ENCODE measurements at places on chromosomes 5 and 9.

GRCh38 chr5:18807256-18808149, 1173.2 kb downstream of the TAF11L14 start:
- no peak for DNase-seq

DNA sequence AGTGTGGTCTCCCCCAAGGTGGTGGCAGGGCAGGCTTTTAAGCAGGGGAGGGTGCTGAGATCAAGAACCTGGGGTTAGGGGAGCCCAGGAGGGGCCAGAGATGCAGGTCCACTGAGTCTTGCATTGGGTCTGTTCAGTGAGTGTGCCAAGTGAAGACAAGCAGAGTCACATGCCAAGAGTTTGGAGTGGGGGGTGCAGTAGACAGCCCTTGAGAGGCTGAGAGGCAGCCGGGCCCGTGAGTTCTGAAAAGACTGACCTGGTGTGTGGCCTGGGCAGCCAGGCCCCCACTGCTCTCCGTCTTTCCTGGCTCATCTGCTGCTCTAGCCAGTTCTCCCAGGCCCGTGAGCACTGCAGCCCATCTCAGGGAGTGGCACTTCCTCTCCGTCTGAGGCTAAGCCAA, 120.0 kb downstream of the DAB2IP start:
- DNase-seq, result no peak

GRCh38 chr5:139759219-139759721, 36.3 kb upstream of the PSD2 start:
- DNase-seq, result no peak

DNA sequence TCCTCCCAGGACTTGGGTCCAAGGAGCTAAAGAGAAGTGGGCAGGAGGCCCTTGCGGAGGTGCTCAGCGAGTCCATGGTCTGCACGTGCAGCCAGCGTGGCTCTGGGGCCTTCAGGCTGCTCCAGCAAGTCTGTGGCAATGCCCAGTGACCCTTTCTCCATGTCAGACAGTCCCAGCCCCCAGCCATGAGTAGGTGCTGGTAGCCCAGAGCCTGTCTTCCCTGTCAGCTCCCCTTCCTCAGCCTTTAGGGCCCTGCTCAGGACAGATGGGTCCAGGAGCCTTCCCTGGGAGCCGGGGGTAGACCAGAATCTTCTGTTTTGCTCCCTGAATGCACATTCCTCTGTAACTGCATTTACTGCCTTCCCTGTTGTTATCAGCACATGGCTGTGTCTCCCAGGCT, 147.2 kb upstream of the IRX2 start:
- DNase-seq, result no peak

DNA sequence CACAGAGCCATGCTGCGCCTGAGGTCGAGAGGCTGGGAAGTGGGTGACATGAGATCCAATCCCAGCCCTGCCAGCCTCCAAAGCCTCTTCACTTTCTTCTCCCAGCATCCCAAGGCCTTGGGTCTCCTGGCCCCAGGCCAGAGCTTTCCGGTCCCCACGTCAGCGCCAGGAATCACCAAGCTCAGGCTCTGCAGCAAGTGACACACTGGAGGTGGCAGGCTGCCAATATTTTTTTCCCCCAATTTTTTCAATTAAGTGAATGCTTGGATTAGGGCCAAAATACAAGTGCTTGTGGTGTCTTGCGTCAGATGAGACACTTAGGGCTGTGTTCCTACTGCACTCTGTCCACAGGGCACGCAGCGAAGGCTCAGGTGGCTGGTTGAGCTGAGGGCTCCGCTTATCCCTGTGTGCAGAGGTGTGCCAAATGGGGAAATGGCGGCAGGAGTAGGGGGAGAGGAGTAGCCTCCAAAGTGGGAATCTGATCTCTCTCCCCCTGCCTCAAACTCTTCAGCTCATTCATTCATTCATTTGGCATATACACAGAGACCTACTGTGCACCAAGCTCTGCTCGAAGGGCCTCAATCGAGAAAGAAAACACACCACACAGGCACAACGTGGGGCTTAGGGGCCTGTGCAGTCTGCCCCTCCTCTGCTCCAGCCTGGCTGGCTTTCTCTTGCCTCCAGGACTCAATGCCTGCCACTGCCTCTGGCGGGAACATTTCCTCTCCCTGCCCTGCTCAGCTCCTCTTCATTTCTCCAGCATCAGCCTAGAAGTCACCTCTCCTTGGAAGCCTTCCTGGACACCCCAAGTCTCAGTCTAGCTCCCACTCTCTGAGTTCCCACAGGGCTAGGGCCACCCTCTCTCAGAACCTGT, 16.6 kb downstream of the SH3PXD2B start:
- no peak for DNase-seq

DNA sequence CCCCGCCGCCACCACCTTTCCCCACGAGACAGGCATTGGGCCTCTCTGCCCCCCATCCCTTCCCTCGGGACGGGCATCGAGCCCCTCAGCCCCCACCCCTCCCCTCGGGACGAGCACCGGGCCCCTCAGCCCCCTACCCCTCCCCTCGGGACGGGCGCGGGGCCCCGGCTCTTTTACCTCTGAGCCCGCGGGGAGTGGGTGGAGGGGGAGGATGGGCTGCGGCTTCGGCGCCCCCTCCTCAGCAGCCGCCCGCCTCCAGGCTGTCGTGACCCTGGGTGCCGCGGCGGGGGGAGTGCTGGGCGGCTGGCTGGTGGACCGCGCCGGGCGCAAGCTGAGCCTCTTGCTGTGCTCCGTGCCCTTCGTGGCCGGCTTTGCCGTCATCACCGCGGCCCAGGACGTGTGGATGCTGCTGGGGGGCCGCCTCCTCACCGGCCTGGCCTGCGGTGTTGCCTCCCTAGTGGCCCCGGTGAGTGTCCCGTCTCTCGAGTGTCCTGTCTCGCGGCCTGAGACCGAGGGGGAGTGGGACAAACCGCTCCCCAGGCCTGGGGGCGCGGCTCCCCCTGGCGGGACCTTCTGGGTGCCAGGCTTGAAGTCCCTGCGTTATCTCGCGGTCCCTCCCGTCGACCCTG, 791 bp downstream of the SLC2A8 start:
- peak; percentile 68 for DNase-seq

- no peak for DNase-seq
Observed at GRCh38 chr9:16352791-16353401, 517.6 kb downstream of the BNC2 start.

GRCh38 chr5:4777435-4777834, 362.7 kb upstream of the ADAMTS16 start:
- no peak for DNase-seq

- no peak for DNase-seq
Observed at GRCh38 chr5:156188016-156188415, 138.9 kb upstream of the SGCD start.

GRCh38 chr5:113518884-113519283, 5.4 kb downstream of the YTHDC2 start:
- no peak for DNase-seq

- peak; percentile 61 for DNase-seq
Observed at GRCh38 chr9:134344068-134344799, 18.0 kb downstream of the RXRA start.

GRCh38 chr5:91586232-91586631, 203.1 kb upstream of the ARRDC3 start:
- no peak for DNase-seq

GRCh38 chr9:13737885-13738284, 458.4 kb upstream of the MPDZ start:
- no peak for DNase-seq

DNA sequence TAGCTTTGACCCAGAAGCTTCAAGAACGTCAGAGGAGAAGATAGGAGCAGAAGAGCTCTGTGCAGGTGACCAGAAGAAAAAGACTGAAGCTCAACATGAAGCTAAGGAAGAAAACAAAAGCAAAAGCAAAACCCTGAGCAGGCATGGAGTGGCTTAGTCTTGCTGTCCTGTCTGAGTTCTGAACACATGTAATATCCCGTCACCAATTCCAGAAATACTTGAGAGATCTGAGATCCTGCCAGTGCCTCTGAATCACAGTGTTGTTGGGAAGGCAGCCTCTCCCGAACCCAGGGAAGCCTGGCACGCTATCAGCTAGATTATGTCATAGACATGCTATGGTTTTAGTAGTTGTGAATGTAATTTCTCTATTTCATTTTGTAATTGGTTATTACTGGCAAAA, 235.7 kb downstream of the ICE1 start:
- DNase-seq, result no peak

GRCh38 chr5:32551194-32551593, 34.2 kb upstream of the SUB1 start:
- DNase-seq, result no peak

DNA sequence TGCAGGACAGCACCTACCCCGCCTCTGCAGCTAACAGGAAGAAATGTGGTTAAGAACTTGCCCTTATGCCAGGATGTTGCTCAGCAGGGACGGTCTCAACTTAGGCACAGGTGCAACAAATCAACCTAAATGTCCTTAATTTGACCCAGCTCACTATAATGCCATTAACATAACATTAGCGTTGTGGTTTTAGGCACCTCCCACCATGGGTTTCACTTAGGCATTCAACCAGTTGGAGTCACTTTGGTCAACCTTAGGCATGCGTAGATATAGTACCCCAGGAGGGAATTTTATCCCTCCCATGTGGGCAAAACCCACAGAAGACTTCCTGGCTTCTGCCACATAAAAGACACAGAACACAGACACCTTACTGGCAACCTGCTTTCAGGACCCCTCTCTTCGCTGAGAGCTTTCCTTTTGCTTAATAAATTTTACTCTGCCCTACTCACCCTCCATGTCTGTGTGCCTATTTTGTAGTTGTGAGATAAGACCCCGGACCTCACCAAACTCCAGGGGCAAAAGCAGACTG, 8.7 kb upstream of the ERAP1 start:
- peak; percentile 47 for DNase-seq
